Fibroblast of the aortic adventitia (primary cell): ENCODE measurements at places on chromosomes 12 and 14.

GRCh38 chr12:15562263-15562662, 226.9 kb downstream of the EPS8 start:
- no peak for DNase-seq

- DNase-seq, result peak; percentile 27
These were observed 43.0 kb downstream of the CCNK start for GRCh38 chr14:99524091-99524661.

GRCh38 chr12:6315704-6316597, 5.5 kb downstream of the PLEKHG6 start:
- no peak for DNase-seq

DNA sequence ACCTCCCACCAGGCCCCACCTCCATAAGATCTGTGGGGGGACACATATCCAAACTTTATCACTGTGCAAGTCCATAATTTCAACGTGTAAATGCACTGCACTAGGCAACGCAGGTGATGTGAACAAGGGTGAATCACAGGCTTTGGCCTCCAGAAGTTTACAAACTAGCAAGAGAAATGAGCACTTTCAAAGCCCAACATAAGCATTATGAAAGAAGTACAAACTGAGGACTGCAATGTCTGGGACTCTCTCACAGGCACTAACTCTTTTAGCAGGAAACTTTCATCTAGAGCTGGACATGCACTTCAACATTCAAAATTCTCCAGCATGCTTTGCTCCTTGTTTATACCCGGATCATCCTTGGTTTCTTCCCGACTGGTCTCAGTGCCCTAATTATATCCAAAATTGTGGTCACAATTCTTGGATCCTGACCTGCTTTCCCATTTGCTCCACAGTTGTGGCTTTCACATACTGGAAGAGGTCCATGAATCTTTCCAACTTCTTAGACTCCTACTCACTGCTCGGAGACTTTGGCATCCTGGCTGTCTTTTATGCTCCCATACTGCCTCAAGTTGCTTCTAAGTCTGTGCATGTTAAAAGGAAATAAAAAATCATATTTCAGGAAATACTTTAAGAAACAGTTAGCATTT, 44.9 kb upstream of the STRAP start:
- DNase-seq, result peak; percentile 88

DNA sequence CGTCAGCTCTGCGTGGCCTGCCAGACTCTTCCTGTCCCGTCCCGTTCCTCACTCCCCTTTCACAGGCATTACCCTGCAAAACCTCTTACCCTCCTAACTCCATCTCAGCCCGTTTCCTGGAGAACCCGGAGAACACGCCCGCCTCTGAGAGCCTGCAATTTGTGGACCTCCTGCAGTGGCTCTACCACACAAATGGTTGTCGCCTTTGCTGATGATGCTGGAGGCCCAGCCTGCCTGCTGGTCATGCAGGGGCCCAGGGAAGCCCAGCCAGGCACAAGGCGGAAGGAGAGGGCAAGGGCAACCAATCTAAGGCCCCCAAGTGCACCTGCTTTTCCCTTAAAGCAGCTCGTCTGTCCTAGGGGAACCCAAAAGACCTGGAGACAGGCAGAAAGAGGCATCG, 22.5 kb downstream of the RFLNA start:
- DNase-seq, result no peak

DNA sequence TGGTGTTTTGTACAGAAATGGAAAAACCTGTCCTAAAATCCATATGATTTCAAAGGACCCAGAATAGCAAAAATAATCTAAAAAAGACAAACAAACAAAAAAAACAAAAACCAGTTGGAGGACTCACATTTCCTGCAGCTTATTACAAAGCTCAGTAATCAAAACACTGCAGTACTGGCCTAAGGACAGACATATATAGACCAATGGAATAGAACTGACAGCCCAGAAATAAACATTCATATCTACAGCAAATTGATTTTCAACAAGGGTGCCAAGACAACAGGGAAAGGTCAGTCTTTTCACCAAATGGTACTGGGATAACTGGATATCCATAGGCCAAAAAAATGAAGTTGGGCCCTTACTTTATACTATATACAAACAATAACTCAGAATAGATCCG, 55.0 kb downstream of the TAOK3 start:
- no peak for DNase-seq

- DNase-seq, result peak; percentile 39
These were observed 75.5 kb upstream of the CAND1 start for GRCh38 chr12:67193704-67194103.

- DNase-seq, result peak; percentile 9
These were observed 256.7 kb downstream of the C12orf75 start for GRCh38 chr12:105587237-105587636.
